HT1080 (cell line): ENCODE measurements at places on chromosomes 3 and 15. TPM values are rescaled to one million over a fixed set of nuclear protein-coding genes. Genes with fewer than 3 reads are reported as not detected.

Gene CPLX3
- total RNA-seq = 0.10 and 0.26 TPM in 2 replicates

Gene DVL3
- 38.6 and 46.8 TPM in 2 replicates for total RNA-seq

Gene ASB14
- total RNA-seq = 0.20 TPM in 1 of 2 replicates, not detected in the other

DNA sequence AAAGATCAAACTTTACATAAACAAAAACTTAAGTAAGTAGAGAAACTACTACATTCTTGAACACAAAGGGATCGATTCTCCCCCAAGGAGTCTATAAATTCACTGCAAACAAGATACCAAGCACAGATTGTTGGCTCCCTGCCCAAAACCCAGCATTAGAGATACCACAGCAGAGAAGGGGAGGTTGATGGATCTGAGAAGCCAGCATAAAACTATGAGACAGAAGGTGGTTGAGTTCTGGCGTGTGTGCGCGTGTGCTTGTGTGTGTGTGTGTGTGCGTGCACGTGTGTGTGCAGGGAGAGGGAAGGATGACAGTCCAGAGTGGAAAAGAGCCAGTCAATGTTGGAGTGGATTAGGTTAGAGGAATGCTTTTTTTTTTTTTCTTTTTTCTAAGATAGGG lies 143.2 kb upstream of the PRR20G start:
- DNase-seq = no peak

GRCh38 chr3:132777171-132777570 lies 55.0 kb upstream of the NPHP3 start:
- DNase-seq = no peak
